ENCODE measurements at places on chromosomes 16 and 17. TPM values are rescaled to one million over a fixed set of nuclear protein-coding genes. Genes with fewer than 3 reads are reported as not detected.

- no peak for DNase-seq
Measured at GRCh38 chr17:58318065-58318481, 10.5 kb downstream of the TSPOAP1 start.

The MSRB1 gene
- 34.1 TPM for total RNA-seq

- DNase-seq = no peak
Measured at GRCh38 chr16:88333848-88334777, 48.6 kb upstream of the ZNF469 start.

The CFAP97D1 gene
- 0.07 TPM for total RNA-seq

- no peak for DNase-seq
Measured at GRCh38 chr16:8901320-8901861, 19.2 kb downstream of the LITAFD start.

Data from H1 (cell line).